Hepatocyte (in vitro differentiated cells): ENCODE measurements at places on chromosomes 2 and 18. TPM values are rescaled to one million over a fixed set of nuclear protein-coding genes. Genes with fewer than 3 reads are reported as not detected.
A peak's percentile ranks its signal among the peaks of the same experiment; 100 is the strongest.

- DNase-seq = peak; percentile 48
These were observed 55.5 kb upstream of the ANKRD62 start for GRCh38 chr18:12038082-12038638.

DNA sequence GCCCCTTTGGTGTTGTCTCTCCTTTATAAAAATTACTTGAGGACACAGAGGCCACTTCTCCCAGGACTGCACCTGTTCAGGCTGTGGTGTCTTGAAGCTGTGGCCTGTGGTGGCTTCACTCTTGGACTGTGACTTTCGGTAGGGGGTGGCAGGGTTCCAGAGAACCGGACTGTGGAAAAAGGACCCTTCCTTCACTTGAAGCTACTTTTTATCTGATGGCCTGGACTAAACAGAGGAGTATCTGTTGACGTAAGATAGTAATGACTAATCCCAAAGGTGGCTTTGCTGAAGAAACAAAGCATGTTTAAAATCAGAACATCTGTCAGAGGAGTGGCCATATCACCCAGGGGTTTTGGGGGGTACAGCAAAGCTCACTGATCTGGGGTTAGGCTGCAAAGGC, 60.8 kb downstream of the CENPO start:
- DNase-seq = no peak

- no peak for DNase-seq
These were observed 14.8 kb downstream of the PIK3C3 start for GRCh38 chr18:41969881-41970280.

- peak; percentile 40 for DNase-seq
These were observed 23.2 kb upstream of the SLC20A1 start for GRCh38 chr2:112622528-112622849.

DNA sequence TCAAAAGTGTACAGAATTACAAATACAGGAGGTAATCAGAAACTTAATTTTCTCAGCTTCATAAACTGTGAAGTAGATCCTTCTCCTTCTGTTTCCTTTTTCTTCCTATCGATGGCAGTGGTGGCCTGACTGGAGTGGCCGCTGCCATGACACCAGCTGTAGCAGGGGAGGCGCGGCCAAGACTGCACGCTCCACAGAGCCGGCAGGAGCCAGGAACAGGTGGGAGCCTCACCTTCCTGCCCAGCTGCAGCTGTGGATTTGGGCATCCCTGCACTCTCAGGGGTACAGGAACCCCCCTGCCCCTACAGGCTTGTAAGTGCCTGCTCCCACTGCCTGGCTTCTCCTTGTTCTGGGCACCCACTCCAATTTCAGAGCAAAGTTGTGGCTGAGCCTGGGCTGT, 76.1 kb downstream of the EPB41L3 start:
- DNase-seq = no peak

- DNase-seq = no peak
These were observed 11.8 kb downstream of the CHRNA1 start for GRCh38 chr2:174752403-174753037.

DNA sequence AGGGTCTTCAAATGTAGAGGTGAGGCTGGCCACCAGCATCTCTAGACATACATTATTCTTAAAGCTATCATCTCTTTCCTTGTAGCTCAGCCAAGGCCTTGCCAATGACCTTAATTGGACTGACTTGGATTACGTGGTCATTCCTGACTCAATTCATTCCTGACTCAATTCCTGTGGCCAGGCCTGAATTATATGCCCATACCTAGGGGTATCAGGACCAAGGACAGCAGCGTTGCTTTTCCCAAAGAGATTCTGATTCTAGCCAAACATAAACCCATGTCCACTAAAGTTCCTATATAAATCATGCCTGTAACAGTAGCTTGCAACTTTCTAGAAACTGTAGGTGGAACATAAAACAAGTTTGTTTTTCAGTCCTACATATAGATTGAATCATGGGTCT, 231.7 kb downstream of the ARL6IP6 start:
- DNase-seq = peak; percentile 41

DNA sequence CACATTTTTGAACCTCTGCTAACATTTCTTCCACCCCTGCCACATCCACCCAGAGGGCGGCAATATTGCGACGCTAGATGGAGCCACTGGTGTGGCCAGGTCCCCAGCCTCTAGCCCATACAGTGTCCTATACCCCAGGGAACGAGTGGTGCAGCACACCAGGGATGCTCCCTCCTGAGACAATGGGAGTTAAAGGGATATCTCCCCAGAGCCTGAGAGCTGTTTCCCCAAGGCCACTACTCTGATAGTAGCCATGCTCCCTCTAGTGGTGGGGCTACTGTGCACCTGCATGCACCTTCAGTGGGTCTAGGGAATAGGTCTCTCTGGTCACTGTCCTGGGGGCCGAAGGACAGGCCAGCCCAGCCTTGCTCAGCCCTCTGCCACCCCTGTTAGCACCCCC, 336.4 kb upstream of the FSHR start:
- DNase-seq = peak; percentile 67

DNA sequence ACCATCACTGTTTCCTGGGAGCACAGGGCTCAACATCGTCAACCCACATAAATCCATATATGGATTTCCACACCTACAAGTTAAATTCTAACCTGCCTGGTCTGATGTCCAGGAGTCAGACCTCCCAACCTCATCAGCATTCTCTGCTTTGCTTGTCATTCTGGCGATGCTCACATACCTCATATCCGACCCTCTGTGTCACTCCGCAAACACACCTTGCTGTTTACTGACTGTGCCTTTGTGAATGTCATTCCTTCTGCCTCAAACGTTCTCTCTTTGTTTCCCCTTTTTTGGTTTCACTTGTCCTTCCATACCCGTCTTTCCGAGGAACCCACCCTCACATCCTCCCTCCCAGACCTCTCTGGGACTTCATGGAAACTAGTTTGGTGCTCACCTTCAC, 187.1 kb downstream of the ACTR3 start:
- peak; percentile 14 for DNase-seq

DNA sequence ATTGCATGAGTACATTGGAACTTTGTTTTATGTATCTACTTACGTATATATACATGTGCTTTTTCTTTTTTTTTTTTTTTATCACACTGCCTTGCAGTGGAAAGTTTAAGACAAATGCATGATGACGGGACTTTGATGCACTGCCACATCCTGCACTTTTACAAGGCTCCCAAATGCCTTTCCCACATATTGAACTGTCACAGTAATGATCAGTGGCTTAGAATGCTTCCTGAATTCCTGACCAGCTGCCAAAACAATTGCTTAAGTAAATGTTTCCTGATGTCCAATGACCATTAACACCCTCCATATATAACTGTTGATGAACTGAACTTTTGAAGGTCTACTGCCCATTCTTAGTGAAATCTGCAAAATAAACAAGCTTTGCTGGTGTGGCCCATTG, 60.2 kb downstream of the LYPD6B start:
- DNase-seq = no peak

- no peak for DNase-seq
These were observed 52.8 kb upstream of the RTN4 start for GRCh38 chr2:55103046-55103445.

DNA sequence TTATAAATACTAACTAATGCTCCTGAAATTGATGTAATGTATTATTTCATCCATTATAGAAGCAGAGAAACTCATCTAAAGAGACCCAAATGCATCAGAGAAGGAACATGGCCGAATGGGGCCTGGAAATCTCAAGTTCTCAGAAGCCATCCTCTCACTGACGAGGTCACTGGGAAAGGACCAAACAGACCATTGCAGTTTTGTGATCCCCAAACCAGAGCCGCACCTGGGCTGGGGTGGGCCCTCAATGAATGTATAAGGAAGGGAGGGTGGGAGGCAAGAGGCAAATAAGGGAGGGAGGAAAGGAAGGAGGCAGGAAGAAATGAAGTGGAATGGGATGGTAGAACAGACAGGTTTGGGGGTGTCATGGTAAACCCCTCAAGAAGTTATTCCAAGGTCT, 245.3 kb upstream of the ID2 start:
- DNase-seq = no peak

DNA sequence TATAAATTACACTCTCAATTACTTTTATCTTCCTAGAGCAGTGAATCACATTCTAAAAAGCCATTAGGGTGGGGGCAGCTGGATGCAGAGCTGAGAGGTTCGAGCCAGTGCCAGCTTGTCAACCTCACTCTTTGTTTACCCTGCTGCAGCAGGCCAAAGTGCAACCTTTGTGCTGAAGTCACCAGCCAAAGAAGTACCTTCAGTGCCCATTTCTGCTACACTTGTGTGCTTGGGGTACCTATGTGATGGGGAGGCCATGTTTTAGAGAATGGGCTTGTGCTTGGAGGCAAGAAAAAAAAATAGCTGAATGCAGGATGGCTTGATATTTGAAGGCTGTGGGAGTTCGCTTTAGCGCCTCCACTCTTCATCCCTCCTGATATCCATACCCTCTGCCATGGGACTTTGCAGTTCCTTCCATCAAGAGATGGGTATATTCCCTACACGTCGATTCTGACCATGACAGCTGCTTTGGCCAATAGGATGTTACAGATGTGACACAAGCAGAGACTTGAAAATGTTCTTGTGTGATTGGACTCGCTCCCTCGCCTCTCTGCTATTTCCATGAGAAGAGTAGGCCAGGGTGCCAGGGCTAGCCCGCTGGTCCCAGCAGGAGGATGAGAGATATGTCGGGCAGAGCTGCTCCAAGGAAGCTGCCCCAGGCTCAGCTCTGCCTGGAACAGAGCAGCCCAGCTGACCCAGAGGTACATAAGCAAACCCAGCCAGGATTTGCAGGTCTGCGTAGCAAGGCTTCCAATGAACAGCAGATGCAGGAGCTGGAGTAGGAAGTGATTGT, 12.7 kb upstream of the FZD5 start:
- peak; percentile 60 for DNase-seq

GRCh38 chr18:68472701-68473295, 242.1 kb downstream of the TMX3 start:
- DNase-seq = no peak

DNA sequence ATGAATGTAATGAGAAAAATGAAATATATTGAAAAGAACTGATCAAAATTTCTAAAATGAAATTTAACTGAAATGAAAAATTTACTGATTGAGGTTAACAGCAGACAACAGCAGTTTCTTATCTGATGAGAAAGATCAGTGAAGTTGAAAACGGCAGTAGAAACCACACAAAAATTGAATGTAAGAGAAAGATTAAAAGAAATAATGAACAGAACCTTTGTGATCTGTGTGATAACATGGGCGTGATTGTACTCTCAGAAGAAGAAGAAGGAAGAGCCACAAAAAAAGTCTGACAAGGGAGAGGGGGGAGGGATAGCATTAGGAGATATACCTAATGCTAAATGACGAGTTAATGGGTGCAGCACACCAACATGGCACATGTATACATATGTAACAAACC, 45.2 kb downstream of the FAM117B start:
- DNase-seq = no peak

- DNase-seq = no peak
These were observed 9.0 kb downstream of the RBM43 start for GRCh38 chr2:151252646-151253045.

DNA sequence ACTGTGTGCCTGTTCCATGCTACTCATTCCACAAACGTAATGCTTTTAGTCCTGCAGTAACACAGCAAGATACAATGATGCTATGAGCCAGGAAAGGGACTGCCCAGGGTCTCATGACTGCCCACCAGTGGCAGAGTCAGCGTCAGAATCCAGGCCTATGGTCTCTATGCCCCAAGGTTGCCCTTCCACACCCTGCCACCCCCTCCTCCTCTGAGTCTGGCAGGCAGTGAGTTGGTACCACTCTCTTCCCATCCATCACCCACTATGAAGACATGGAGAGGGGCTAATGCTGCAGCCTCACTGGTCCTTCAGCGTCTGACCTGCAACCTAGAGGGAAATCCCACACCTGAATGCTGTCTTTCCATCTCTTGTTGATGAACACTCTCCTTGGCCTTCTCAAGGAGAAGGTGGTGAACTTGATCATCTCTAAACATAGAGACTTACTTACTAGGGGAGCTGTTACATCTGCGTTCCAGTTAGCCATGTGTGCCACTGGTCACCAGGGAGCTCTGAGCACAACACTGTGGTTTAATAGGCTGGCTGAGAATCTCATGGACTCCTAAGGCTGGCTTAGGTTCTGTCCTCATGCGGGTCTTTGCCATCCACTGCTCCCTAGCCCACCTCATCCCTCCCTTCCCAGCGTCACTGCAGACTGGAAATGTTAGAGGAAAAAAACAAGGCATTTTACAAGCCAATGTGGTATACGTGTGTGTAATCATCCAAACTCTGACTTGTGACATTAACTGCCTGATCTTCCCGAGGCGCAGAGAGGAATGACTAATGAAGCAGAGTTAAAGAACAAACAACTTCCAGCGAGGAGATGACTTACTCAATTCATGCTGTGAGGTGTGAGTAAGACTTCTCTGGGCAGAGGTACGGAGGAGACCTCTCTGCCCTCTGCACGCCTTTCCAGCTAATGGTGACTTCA, 28.8 kb downstream of the STEAP3 start:
- DNase-seq = peak; percentile 78

DNA sequence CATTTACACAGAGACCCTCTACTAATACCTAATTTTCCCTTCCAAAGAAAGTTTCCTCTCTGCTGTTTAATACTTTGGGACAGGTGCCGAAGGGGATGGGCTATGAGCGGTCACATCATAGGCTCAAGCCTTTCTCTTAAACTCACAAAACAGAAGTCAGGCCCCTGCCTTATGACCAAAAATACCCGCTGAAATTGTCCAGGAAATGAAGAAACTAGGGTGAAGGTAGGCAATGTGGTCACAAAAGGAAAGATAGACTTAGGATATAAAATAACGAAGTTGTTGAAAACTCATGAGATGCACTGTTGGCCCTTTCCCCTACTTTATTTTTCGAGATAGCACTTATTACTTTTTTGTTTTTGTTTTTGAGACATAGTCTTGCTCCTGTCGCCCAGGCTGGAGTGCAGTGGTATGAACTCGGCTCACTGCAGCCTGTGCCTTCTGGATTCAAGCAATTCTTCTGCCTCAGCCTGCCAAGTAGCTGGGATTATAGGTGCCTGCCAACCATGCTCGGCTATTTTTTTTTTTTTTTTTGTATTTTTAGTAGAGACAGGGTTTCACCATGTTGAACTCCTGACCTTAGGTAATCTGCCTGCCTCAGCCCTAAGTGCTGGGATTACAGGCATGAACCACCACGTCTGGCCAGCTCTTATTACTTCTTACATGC, 16.3 kb downstream of the SLC8A1 start:
- no peak for DNase-seq

DNA sequence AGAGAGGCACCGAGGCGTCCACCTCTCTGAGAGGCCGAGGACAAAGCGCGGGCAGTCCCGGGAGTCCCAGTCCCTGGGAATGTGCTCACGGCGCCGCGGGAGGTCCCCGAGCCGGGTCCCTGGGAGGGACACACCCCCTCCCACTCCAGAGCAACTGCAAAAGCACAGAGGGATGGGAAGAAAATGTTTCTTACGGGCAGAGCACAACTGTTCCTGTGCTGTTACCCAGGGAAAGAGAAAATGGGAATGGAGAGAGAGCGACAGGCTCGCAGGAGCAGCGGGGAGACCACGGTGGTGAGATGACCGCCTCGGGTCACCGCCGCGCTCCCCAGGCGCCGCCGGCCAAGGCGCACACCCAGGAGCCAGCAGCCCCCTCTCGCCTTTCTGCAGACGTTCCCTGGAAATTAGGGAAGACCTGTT, 1.2 kb upstream of the BCL11A start:
- peak; percentile 48 for DNase-seq

- no peak for DNase-seq
These were observed 121.7 kb downstream of the ZNF516 start for GRCh38 chr18:76373297-76373696.

Gene TMEM182
- polyA plus RNA-seq = 3.3 and 3.5 TPM in 2 replicates

Gene ASAP2
- polyA plus RNA-seq = 13.7 and 15.4 TPM in 2 replicates

Gene DNER
- 0.54 TPM in 1 of 2 replicates, not detected in the other for polyA plus RNA-seq

Gene CXCR1
- polyA plus RNA-seq = not detected in 2 replicates

Gene CNGA3
- not detected in 2 replicates for polyA plus RNA-seq

Gene C18orf54
- polyA plus RNA-seq = 1.1 and 1.3 TPM in 2 replicates

Gene KIAA2012
- 0.05 TPM in 1 of 2 replicates, not detected in the other for polyA plus RNA-seq

Gene AGXT
- polyA plus RNA-seq = 157 and 169 TPM in 2 replicates

Gene GCG
- 4.4 and 100 TPM in 2 replicates for polyA plus RNA-seq

Gene AQP12A
- not detected in 2 replicates for polyA plus RNA-seq

Gene ABCG5
- polyA plus RNA-seq = 1.8 and 5.4 TPM in 2 replicates

Gene VWC2L
- polyA plus RNA-seq = not detected in 2 replicates
